ENCODE measurements at places on chromosomes 7 and 10. TPM values are rescaled to one million over a fixed set of nuclear protein-coding genes. Genes with fewer than 3 reads are reported as not detected.

GRCh38 chr7:664997-665735 is 61.3 kb upstream of the DNAAF5 start:
- H3K36me3 ChIP-seq = peaks cover 9% of the 10 kb centered on the region
- H3K27ac ChIP-seq = peak overlapping the region; percentile 15
- peaks cover 13% of the 10 kb centered on the region for H3K4me1 ChIP-seq
- DNase-seq = no peak
- no peaks in the 10 kb centered on the region for H3K27me3 ChIP-seq

DNA sequence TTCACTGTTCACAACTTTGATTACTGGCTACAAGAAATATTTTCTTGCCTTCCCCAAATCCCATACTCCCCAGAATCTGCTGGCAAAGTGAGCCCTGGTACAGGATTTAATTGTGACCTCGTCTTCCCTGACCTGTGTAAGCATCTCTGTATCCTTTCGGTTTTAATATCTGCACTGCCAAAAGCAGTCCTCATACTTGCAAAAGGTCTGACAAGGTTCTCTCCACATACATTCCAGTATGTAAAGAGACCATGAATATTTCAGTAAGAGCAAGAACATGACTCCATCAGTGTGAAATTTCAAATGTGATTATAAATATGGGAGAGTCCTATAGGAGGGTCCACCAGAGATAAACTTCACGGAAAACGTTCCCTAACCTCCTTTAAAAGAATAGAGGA is 134.0 kb upstream of the TCF7L2 start:
- peaks cover 26% of the 10 kb centered on the region for H3K4me1 ChIP-seq
- H3K36me3 ChIP-seq = peaks cover 8% of the 10 kb centered on the region
- H3K4me3 ChIP-seq = no peak overlapping the region

DNA sequence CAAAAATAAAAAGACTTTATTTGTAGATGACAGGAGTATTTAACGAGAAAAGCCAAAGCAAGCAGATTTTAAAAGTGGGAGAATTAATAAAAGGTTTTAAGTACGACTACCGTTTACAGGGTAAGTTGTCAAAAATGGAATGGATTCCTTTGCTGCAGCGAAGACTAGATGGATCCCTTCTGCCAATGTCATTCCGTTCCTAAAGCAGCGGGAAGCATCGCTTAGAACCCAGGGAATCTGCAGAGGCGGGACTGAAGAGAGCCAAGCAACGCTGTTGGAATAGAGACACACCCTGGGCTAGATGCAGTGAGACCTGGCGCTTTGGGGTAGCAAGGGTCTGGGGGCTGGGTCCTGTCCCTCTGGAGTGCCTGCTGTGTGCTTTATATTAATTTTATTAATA is 303.1 kb upstream of the MKI67 start:
- DNase-seq = no peak
- H3K4me1 ChIP-seq = no peaks in the 10 kb centered on the region
- no peak overlapping the region for H3K27ac ChIP-seq
- no peaks in the 10 kb centered on the region for H3K27me3 ChIP-seq
- H3K4me3 ChIP-seq = no peak overlapping the region
- H3K36me3 ChIP-seq = no peaks in the 10 kb centered on the region

SOSTDC1 gene
- not detected for total RNA-seq

Measured in activated CD8-positive, alpha-beta T cell treated with anti-CD3 and anti-CD28 coated beads, Interleukin-2, amount 10 ng/mL, durations not matched to agents 7 days and 5 days (primary cell).